ENCODE measurements at places on chromosomes 16 and 17.

DNA sequence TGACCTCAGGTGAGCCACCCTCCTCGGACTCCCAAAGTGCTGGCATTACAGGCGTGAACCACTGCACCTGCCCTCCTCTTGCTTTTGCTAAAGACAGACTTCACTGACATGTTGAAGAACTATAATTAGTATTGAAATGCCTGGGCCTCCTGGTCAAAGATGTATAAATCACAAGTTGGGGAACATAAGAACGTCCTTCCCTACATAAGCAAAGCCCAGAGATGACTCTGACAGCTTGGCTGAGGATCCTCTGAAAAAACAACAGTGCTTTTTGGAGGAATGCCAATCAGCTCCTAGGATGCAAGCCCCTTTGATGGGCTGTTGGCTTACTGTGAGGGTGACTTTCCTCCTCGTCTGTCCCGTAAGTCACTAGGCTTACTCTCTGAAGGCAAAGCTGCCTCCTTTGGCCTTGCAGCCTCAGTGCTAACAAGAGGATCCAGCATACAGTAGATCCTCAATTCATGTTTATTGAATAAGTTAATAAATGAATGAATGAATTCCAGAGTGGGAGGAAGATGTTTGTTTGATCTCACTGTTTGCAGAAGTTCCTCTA is 6.3 kb downstream of the APOH start:
- no peak for DNase-seq

DNA sequence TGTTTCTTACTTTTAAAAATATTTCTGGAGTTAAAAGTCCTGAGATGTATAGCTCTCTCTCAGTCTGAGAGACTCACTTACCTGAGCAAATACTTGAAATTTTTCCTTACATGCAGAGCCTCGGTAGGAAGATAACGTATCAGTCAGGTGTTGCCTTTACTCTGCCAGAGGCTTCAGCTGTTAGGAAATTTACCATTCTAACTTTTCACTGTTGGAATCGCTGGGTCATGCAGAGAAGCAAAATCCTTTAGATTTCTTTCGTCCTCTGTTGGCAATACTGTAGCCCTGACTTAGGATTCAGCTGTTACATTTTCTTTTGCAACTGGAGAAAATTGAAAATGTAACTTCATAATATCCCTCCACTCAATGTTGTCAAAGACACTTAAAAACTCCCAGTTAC is 20.0 kb upstream of the KCNJ16 start:
- DNase-seq, result no peak

DNA sequence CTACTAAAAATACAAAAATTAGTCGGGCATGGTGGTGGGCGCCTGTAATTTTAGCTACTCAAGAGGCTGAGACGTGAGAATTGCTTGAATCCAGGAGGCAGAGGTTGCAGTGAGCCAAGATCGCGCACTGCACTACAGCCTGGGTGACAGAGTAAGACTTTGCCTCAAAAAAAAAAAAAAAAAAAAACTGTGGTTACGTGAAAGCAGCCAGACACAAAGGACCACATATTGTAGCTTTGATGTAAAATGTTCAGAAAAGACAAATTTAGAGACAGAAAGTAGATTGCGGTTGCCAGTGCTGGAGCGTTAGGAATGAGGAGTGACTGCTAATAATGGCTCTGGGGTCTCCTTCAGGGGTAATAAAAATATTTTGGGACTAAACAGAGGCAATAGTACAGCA is 4.0 kb upstream of the MEAK7 start:
- DNase-seq, result no peak

- DNase-seq, result no peak
These were observed 5.9 kb downstream of the GTF3C1 start for GRCh38 chr16:27543801-27544200.

DNA sequence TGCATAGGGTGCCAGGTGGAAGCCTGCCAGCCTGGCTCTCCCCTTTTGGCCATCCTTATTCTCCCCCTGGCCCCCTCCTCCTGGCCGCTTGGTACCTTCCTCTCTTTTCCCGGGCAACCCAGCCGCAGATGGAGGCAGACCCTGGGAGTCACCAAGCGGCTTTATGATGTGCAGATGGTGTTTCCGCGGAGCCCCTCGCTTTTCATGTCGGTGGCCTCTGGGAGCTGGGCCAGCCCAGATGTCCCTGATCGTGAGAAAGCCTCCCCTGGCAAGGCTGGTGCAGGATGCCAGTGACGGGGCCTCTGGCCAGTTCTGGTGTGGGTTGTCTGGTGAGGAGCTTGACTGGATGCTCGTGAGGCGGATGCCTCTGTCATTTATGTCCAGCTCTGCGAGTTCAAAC is 18.0 kb upstream of the BRD7 start:
- no peak for DNase-seq

DNA sequence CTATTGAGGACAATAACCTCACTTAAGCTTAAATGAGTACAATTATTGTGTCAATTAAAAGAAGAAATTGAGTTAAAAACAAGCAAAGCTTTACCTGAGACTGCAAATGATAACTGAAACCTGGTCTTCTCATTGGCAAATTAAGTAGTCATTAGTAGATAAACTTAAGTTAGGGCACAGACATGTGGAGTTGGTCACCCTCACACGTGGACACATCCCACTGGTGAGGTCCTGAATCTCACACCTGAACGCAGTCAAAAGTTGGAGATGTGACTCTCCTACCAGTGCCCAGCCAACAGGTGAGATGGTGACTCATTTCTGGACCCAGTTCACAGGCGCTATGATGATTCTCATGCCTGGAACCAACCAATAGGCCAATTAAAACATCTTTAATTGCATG is 311.6 kb downstream of the FOXL1 start:
- no peak for DNase-seq

GRCh38 chr17:20010099-20010863 is 1.1 kb downstream of the SPECC1 start:
- DNase-seq, result no peak

DNA sequence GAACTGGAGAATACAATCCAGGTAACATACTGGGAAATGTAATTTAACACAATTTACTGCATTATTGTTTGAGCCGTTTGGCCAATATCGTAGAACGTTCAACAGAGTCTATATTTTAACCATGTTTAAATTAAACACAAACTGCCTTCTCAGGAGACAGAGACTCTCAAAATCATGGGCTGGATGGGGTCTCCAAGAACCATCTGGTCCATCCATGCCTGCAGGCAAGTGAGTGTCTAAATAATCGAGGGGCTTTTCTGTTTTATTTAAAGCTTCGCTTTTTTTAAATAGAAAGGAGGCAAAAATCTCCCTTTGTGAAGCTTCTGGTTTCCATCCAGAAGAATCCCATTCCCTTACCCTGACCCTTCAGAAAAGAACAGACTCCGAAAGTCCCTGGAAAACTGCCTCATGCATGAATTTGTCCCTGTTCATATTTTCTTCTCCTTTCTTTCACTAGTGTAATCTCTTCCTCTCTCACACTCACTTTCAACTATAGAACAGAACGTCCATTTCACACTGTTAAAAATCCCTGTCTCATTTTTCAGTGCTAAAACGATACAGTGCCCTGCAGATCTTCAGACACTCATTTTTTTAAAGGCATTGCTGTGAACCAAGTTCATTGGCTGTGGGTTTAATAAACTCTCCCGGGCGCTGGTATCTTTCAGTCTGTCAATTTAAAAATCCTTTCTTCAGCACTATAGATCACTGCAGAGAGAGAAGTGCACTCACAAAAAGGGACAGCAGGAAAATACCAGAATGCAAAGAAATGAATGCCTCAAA is 111.4 kb upstream of the TOM1L1 start:
- no peak for DNase-seq

DNA sequence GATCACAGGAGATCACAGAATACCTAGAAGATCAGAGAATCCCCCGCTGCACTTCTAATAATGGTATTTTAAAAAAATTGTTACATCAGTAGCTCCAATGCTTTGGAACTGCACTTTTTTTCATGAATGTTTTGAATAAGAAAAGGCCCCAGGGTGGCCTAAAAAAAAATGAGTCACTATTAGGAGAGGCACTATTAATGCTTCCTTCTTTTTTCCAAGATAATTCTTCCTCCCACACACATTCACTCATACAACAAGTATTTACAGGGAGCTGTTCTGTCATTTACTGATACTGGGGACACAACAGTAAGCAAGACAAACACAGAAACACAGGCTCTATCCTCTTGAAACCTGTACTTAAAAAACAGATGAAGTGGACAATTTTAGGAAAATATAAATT is 675 bp upstream of the PDZD9 start:
- DNase-seq, result no peak

DNA sequence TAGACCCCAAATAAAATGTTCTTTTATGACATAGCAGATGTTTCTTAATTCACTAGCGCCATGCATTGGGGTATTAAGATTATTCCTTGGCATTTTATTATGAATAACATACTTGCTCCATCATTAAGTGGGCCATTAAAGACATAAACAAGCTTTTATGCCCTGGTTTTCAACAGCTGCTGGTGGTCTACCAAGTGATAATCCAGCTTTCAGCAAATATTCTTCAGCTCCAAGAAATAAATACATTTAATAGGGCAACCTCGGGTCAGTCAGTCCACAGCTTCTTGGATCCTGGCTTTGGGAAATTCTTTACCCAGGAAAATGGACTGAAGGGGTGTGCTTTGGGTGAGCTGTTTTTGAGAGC is 217.3 kb upstream of the IRX3 start:
- DNase-seq, result no peak

- DNase-seq, result no peak
These were observed 308.3 kb downstream of the CA10 start for GRCh38 chr17:51850201-51850600.

- no peak for DNase-seq
These were observed 112.1 kb downstream of the UTP18 start for GRCh38 chr17:51372345-51373004.

GRCh38 chr17:83058266-83058798 is 21.1 kb upstream of the METRNL start:
- DNase-seq, result no peak

DNA sequence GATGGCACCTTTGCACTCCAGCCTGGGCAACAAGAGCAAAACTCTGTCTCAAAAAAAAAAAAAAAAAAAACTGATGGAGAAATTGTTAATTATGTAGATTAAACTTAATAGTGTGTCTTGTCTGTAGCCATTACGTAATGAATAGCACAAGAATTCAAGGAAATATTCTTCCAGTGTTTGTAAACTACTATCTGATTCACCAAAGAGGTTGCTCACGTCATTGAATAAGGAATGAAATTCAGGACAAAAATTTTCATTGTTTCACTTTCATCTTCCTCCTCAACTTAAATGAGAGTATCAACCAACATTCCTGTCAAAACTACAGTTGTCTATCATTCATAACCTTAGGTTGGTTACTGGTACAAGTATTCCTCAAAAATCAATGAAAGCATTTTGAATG is 30.7 kb upstream of the MYO18A start:
- no peak for DNase-seq

DNA sequence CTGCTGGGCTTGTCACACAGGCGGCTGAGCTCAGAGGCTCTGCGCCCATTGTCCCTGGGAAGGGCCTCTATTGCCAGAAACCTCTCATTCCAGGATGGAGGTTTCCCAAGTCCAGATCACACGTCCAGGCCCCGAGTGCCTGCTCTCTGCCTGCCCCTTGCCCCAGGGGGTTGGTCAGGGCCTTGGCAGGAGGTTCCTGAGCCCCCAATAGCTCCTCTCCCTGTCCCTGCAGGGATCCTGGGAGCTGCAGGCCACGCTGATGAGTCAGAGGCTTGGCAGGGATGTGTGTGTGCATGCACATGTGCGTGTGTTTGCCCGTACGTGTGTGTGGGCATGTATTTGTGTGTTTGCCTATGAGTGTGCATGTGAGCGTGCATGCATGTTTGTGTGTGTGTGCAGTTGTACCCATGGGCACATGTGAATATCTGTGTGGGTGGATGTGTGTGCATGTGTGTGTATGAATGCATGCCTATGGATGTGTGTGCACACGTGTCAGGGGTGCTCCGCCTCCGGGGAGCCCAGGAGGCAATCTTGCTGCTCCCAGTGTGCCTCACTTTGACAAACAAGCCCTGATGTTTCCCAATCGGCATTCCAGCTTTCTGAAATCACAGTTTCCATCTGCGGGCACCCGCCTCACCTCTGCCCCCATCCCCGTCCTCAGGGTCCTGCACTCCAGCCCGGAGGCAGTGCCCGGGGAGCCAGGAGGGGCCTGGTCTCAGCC is 98.4 kb upstream of the GSE1 start:
- peak; percentile 72 for DNase-seq

GRCh38 chr16:69839798-69840409 is 77.8 kb downstream of the WWP2 start:
- DNase-seq, result no peak

DNA sequence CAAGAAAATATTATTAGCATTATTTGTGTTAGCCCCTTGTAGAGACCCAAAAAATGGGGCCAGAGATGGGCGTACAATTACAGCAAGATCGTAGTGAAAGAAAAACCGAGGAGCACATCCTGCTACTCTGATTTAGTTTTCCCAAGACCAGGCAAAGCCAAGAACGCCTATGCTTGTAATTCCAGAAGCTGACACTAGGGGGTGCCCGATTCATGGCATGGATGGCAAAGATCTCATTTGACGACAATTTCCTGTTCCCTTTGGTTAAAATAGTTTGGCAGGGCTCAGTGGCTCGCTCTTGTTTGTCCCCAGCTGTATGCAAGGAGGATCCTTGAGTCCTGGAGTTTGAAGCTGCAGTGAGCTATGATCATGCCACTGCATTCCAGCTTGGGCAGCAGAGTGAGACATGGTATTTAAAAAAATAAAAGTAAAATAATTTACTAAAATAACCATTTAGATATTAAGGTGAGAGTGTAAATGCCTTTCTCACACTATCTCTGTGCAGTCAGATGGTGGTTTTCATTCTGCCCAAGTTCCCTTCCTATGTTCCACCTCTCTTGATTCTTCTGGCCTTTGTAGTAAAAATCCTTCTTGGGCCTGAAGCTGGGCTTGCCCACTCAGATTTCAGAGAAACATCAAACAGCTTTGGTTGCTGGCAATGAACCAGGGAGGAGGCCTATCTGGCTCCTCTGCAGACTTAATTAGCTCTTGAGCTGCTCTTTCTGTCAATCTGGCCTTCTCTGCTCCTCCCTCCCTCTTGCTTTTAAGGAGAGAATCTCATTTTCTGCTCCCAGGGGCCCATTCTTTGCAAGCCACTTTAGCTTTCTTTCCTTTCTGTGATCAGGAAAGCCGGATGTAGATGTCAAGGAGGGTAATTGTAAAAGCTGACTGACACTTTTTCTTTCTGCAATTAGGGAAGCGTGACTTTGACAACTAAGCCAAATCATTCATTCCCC is 31.2 kb downstream of the TMEM238L start:
- DNase-seq, result peak; percentile 17

- no peak for DNase-seq
These were observed 18.6 kb downstream of the GRIN2C start for GRCh38 chr17:74840989-74841666.

DNA sequence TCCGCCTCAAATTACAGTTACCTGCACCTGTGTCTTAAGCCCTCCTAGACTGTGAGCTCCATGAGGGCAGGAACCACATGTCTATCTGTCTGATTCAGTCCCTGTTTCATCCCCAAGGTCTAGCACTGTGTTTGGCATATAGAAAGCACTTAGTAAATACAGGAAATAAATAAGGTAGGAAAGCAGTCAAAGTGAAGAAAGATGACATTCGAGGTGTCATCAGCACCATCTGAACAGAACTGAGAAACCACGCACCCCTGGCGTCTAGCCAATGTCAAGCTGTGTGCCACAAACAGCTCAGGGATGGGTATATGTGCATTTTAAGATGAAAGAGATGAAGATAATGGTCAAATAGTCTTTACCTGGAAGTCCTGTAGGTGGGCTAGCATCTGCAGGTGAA is 79.6 kb upstream of the ATP2A3 start:
- no peak for DNase-seq

Data from HFF-Myc (cell line).